ENCODE measurements at places on chromosomes 16 and 17.

- DNase-seq = no peak
Observed at GRCh38 chr16:66544016-66544757, 5.7 kb downstream of the TK2 start.

DNA sequence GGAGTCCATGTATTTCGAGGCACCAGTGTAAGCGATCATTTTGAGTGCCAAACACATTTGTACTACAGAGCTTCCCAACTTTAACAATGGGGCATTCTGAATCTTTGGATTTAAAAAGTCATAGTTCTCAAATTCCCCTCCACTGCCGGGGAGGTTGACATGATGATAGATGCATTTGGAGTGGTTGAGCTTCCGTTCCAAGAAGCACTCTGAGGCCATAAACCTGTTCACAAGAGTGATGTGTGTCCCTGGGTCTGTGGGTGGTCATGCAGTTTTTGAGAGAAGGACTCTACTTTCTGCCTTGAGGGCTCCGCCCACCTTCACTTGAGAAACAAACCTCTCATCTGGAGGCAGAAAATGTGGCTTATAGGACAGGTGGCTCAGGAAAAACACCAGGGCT lies 43.7 kb downstream of the IRX5 start:
- no peak for DNase-seq

GRCh38 chr16:85104147-85104546 lies 8.1 kb downstream of the CIBAR2 start:
- DNase-seq = no peak

- peak; percentile 42 for DNase-seq
Observed at GRCh38 chr16:89491238-89491869, 993 bp upstream of the ANKRD11 start.

DNA sequence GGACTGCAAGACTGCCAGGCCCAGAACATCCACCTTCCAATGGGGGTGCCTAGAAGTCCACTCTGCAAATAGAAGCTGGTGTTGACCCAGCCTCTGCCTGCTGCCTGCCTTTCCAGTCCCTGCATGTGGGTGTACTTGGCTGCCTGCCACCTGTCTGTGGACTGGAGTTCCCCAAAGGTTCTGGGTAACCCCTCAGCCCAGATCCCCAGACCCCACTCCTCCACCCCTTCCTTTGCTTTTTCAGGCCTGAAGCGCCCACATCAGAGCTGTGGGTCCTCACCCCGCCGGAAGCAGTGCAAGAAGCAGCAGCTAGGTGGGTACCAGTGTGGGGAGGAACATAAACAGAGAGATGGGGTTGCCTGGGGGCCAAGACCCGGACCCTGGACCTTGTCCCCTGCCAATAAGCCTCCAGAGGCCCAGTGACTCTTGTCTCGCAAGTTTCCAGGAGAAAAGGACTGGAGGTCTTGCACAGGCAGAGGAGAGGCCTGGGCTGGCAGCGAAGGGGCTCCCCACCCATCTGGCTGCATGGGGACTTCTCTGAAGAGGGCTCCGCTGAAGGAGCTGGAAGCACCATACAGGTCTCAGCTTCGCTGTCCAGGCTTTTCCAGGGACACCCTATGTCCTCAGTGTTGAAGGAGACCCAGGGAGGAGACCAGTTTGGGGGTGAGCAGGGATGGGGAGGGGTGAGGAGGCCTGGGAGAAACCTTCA lies 34.3 kb downstream of the NLRC5 start:
- no peak for DNase-seq

GRCh38 chr17:14316126-14316832 lies 15.4 kb downstream of the HS3ST3B1 start:
- DNase-seq = peak; percentile 72

DNA sequence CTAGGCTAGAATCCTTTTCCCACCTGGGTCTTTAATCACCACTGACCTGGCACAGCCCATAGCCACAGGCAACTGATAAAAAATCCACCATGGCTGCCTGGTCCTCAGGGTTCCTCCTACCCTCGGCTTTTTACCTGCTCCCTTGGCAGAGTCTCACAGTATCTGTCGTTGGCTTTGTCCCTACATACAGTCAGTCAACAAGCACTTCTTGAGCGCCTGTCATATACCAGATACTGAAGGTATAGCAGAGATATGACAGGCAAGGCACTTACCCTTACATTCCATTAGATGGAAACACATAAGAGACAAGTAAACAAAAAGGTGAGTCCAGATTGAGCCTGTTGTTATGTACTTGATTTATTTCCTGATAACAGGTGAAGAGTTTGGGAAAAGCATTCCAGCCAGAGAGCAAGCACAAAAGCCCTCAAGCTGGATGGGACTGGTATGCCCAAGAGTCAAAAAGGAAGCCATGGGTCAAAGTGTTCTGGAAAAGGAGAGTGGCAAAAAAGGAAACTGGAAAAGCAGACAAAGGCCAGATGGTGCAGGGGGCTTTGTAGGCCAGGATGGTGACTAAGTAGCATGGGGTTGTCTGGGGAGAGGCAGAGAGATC lies 247.0 kb downstream of the CHD9NB start:
- no peak for DNase-seq
